ENCODE measurements at places on chromosomes 13 and 19. TPM values are rescaled to one million over a fixed set of nuclear protein-coding genes. Genes with fewer than 3 reads are reported as not detected.

The EVI5L gene
- total RNA-seq, result 16.2 TPM

The SELENOV gene
- total RNA-seq, result 6.5 TPM

The SERPINE3 gene
- total RNA-seq, result not detected

The IZUMO4 gene
- 15.9 TPM for total RNA-seq

Data from progenitor cell of endocrine pancreas (in vitro differentiated cells).